ENCODE measurements at places on chromosomes 1 and 21.

GRCh38 chr1:93783876-93784275, 95.1 kb downstream of the DNTTIP2 start:
- peak; percentile 27 for DNase-seq

- DNase-seq = peak; percentile 66
Measured at GRCh38 chr21:42505090-42505726, 8.4 kb upstream of the SLC37A1 start.

DNA sequence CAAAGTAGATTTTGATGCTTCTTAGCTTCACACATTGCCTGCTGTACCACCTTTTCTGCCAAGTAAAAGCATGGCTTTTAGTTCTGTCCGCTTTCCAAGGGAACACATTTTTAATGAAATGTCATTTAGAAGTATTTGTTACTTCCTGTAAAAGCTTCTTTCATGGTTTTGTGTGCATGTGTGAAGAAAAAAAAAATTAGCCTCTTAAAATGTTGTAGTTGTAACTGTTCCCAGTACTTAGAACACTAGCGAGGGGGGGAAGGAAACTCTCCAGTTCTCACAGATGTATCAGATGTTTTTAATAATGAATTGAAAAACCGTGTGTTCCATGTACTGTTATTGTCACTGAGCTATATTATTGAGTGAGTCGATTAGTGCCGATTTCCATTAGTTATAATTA, 568.3 kb upstream of the ADGRL2 start:
- no peak for DNase-seq

GRCh38 chr1:186689376-186689775, 9.2 kb upstream of the PTGS2 start:
- no peak for DNase-seq

GRCh38 chr1:170927955-170928840, 7.1 kb upstream of the MROH9 start:
- no peak for DNase-seq

- DNase-seq = no peak
Measured at GRCh38 chr21:30981403-30981802, 56.9 kb downstream of the KRTAP19-8 start.

GRCh38 chr21:36134803-36135390, at the start of gene CBR3:
Gene CBR3 (plus strand): TSS chr21:36135079. CDS start chr21:36135193, 114 bp downstream.
- no peak for DNase-seq

GRCh38 chr1:33001282-33001681, 35.4 kb downstream of the AK2 start:
- DNase-seq = no peak

GRCh38 chr1:16617114-16617631, 3.8 kb upstream of the NBPF1 start:
- peak; percentile 90 for DNase-seq

GRCh38 chr1:29521811-29522580, 285.7 kb downstream of the PTPRU start:
- DNase-seq = peak; percentile 64

DNA sequence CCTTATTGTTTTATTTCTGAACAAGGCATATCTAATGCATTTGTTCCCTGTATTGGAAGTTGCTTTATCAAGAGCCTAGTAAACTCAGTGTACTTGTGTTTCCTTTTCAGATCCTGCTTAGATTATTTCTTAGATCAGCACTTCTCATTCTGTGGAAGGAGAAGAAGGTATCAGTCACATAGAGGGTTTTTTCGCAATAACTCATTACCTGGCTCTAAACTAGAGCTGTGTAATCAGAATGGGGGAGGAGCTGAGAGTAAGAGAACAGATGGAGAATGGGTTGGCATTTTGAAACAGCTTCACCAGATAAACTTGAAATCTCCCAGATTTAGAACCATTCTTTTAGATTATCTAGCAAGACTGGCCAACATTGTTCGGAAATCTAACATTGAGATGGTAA, 11.0 kb downstream of the AHCYL1 start:
- DNase-seq = no peak

GRCh38 chr1:164801246-164801731, 242.3 kb downstream of the PBX1 start:
- DNase-seq = no peak

GRCh38 chr1:197027359-197027758, 39.7 kb downstream of the F13B start:
- no peak for DNase-seq

- DNase-seq = no peak
Measured at GRCh38 chr1:84509029-84509428, 2.6 kb upstream of the GNG5 start.

- no peak for DNase-seq
Measured at GRCh38 chr1:39654291-39654690, 14.8 kb upstream of the HEYL start.

GRCh38 chr1:148372731-148373130, 110.4 kb downstream of the PPIAL4G start:
- no peak for DNase-seq

DNA sequence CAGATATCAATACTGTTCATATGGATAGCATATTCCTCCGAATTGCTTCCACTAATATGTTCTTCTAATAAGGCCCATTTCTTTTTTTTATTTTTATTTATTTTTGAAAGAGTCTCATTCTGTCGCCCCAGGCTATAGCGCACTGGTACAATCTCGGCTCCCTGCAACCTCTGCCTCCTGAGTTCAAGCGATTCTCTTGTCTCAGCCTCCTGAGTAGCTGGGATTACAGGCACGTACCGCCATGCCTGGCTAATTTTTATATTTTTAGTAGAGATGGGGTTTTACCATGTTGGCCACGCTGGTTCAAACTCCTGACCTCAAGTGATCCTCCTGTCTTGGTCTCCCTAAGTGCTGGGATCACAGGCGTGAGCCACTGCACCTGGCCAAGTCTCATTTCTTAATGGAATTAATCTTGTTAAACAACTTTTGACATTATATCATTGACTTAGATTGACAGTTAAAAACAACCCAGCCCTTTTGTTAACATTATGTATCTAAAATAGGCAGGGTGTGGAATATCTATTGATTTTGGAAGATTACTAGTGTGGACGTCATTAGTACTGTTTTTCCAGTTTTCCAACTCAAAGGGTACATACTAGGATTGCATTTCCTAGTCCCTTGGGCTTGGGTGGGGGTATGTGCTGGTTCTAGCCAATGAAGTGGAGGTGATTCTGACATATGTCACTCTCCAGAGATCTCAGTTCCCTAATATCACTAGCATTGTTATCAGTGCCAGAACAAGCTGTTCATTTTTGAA, 281.4 kb downstream of the GRIK1 start:
- no peak for DNase-seq

GRCh38 chr1:194512957-194513356, 1326.5 kb upstream of the B3GALT2 start:
- DNase-seq = no peak

GRCh38 chr1:31674626-31675025, 29.2 kb downstream of the COL16A1 start:
- DNase-seq = no peak

GRCh38 chr21:41956926-41957729, 3.3 kb upstream of the C2CD2 start:
- DNase-seq = no peak

- peak; percentile 65 for DNase-seq
Measured at GRCh38 chr1:38465460-38465859, 394.1 kb downstream of the RRAGC start.

- no peak for DNase-seq
Measured at GRCh38 chr1:161282991-161283390, 24.4 kb downstream of the PCP4L1 start.

GRCh38 chr1:59598120-59598440, 216.7 kb upstream of the HOOK1 start:
- no peak for DNase-seq

DNA sequence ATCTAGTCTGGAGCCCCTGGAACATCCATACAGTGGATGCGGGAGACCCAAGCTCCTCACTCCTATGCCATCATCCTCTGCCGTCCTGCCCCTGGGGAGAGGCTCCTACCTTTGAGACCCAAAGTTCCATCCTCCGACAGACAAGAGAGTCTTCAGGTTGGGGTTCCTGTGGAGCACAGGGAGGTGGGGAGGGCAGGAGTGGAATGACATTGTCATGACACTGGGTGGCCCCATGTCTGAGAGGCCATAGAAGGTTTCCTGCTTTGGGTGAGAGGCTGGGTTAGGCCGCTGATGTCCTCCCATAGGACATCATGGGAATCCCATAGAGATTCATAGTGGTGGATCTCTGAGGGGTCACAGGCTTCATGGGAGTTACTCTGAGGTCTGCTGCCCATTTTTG, 2.0 kb downstream of the CHI3L1 start:
- DNase-seq = no peak

DNA sequence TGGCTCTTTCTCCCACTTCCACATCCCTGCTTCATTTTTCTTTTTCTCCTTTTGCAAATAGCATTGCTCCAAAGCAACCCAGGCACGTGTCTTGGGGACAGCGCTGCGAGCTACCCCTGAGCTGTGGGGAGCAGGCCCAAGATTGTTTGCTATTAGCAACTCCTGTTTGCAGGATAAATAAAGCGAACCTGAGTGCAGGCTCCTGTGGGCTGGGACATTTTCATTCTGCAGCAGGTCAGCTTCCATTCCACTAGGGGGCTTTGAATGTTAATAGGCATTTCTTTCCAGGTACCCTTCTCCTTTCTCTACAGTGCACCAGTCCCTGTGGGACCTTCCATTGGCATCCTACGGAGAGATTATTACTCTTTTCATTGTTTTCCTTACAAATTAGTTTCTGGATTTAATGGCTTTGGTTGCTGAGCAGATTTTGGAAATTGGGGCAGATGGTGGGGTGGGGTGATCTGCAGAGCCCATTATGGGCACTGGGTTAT, 54.0 kb downstream of the OLFML3 start:
- DNase-seq = no peak

GRCh38 chr1:180948641-180949615, 36.2 kb downstream of the KIAA1614 start:
- DNase-seq = no peak

DNA sequence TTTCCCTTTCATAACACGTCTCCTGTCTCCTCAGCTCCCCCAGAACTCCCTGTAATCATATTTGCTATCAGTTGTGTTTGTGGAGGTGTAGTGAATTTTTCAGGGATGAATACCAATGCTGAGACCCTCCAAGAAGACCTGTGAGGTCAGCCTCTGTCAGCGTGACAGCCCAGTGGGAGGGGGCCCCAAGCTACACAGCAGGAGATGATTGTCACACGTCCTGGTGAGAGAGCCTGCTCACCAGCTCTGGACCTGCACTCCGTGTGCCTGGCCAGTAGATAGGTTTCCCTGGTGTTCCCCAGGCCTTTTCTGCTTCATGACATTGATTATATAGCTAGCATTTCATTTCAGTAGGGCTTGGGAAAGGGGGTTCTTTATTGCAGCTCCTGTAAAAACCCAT, 421.5 kb downstream of the KIF26B start:
- no peak for DNase-seq

GRCh38 chr1:193592317-193592716, 405.9 kb upstream of the B3GALT2 start:
- DNase-seq = no peak

DNA sequence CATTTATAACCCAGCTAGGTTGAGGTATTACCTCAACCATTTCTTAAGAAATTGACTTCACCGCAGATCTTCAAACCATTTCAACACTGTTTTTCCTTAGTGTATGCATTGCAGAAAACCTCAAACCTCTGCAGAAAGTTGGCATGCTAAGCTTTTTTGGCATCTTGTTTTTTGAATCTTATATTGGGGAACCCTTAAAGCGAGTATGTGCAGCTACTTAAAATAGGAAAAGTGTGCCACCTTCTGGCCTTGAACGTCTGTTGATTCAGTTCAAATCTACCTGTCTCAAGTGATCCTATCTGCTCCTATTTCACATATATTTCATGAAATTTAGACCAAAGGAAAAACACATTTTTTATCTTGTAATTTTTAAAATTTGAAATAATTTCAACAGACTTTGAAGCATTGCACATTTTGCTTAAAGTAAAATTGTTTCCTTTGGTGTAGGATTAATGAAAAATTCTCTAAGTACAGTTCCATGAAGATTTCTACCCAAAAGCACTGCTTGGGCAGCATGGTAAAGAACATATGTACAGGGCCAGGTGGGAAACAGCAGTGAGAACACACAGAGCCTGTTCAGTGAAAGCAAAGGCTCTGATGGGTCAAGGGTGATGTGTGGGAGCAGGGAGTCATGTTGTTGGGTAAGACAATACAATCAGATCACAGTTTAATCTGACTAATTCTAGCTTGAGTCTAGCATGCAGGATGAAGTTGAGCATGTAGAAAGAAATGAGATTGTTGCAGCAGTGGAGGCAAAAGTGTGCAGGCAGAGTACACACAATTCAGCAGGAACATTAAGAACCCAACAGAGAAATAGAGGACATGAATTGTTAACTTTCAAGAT, 17.2 kb downstream of the HENMT1 start:
- DNase-seq = no peak

- no peak for DNase-seq
Measured at GRCh38 chr1:69246710-69247109, 321.0 kb upstream of the LRRC7 start.

DNA sequence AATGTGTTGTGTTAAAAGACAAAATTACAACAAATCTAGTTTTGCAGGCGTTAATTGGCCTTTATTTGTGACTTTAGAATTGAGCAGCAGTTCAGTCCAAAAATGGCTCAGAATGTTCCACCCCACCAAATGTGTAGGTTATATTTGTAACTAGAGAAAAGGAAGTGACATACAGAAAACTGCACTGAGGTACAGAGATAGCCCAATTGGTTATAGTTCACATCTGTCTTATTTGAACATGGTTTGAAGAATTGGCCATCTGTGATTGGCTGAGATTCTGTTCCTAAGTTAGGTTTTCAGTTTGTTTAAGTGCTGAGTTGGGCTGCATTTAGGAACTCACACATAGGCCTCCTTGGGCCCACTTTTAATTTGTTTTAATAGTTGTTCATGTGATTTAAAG, 12.0 kb upstream of the FMO2 start:
- DNase-seq = no peak

GRCh38 chr1:116504308-116505156, 66.3 kb downstream of the CD58 start:
- DNase-seq = no peak

DNA sequence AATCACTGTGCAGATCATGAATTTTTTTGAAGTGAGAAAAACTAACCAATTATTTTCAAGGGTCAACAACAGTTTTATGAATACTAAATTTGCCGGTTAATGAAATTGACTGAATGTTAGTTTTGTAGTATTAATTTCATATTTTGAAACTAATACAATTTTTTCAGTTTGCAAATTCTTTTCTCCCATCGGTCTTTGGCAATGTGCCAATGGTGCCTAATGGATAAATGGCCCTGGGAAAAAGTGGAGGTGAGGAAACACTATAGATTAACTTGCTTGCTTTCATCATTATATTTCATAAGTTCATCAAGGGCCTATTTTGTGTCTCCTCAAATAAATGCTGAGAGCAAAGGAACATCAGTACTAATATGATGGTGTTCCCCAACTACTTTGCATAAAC, 4.1 kb downstream of the C1orf141 start:
- DNase-seq = no peak

Data from osteocyte (in vitro differentiated cells).